ENCODE measurements at places on chromosomes 2 and 18.

- peak; percentile 3 for DNase-seq
These were observed 443.9 kb downstream of the PID1 start for GRCh38 chr2:228827056-228827700.

- DNase-seq = no peak
These were observed 24.1 kb downstream of the GIGYF2 start for GRCh38 chr2:232721261-232721660.

GRCh38 chr2:4515871-4516761 lies 812.7 kb downstream of the DCDC2C start:
- no peak for DNase-seq

DNA sequence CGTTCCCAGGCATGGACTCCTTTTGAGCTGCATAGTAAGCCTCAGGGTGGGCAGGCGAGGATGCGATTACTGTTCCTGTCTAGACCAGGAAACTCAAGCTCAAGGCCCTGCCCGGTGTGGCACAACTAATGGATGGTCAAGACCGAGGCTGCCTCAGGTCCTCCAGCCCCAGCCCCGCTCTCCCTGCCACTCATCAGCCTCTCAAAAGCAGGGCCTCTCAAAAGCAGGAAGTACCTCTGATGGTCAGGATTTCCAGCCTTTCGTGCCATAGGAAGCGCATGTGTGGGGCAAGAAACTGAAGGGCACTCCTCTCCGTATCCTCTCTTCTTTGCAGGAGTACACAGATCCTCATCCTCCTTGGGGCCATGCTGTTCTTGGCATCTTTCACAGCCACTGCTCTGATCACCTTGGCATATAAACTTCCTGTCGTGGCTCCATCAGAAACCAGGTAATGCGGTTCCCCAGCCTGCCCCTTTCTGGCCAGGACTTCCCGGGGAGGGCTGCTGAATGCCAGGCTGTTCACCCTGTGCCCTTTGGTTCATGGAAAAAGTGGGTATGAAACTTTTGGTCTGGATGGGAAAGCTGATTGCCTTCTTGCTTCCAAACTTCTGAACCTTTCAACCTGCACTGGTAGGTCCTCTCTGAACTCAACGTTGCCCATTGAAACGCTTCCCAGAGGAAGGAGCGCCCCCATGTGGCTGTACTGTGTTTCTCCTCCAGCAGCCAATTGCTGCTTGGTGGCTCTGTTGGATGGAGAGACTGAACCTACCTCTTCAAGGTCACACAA lies 82.8 kb upstream of the SEC11C start:
- peak; percentile 77 for DNase-seq

DNA sequence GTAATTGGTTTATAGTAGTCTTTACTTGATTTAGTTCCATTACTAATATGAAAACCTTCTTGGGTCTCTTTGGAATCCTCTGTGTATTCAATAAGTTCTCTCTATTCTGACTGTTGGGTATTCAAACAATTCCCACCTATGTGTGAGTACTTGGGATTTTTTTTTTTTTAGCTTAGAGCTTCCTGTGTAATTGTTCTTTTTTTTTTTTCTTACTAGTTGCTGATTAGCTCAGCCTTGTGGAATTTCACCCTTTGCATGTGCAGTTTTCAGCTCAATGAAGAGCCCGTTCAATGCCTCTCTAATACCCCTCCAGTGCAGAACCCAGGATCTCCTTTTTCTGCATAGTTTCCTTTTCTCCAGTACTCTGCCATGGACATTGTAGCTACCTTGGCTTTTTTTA lies 339.1 kb upstream of the GALNT5 start:
- DNase-seq = no peak

- DNase-seq = no peak
These were observed 34.7 kb downstream of the CYB5A start for GRCh38 chr18:74257083-74257482.

- peak; percentile 77 for DNase-seq
These were observed 7.5 kb downstream of the C2orf49 start for GRCh38 chr2:105344704-105345345.

- DNase-seq = peak; percentile 54
These were observed 90.5 kb downstream of the NDUFA10 start for GRCh38 chr2:239934571-239935171.

GRCh38 chr2:218648088-218648786 lies 11.2 kb downstream of the ZNF142 start:
- peak; percentile 80 for DNase-seq

DNA sequence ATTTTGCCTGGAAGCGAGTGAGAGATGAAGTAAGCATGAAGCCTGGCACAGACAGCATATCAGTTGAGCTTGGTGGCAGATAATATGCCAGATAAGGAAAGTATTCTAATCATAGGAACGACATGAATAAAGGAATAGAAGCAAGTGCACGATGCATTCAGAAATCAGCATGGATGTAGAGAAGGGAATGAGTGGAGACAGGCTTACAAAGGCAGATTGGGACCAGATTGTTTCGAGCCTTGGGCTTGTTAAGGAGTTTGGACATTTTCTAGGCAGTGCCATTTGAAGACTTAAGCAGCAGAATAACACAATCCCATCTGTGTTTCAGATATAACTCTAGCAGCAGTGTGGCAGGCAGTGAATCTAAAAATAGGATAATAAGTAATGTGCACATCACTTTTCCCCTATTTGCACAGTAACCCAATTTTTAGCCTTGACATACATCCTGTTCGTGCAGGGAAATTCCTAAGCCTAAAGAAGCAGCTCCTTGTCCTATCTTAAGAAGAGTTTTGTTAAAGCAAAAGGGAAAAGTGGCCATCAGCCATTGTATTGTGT lies 450.2 kb downstream of the PLCL1 start:
- no peak for DNase-seq

DNA sequence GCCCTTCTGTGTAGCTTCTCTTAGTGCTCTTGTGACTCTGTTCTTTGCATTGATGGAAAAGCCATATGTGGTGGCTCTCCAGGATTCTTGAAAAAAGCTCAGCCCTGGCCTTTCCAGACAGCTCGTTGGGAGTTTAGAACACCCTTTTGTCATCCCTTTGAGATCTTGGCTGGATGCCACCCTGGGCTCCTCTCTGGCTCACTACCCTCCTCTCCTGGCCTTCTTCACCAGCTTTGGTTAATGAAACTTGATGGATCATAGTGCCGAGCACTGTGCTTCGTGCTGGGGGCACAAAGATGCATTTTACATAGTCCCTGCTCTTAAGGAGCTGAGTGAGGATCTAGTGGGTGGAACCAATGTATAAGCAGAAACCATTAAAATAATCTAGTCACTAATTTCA lies 15.6 kb upstream of the FHOD3 start:
- DNase-seq = no peak

GRCh38 chr2:27133195-27133875 lies 1.1 kb downstream of the PREB start:
- DNase-seq = no peak

- peak; percentile 81 for DNase-seq
These were observed 128.5 kb upstream of the RAB12 start for GRCh38 chr18:8480506-8481328.

DNA sequence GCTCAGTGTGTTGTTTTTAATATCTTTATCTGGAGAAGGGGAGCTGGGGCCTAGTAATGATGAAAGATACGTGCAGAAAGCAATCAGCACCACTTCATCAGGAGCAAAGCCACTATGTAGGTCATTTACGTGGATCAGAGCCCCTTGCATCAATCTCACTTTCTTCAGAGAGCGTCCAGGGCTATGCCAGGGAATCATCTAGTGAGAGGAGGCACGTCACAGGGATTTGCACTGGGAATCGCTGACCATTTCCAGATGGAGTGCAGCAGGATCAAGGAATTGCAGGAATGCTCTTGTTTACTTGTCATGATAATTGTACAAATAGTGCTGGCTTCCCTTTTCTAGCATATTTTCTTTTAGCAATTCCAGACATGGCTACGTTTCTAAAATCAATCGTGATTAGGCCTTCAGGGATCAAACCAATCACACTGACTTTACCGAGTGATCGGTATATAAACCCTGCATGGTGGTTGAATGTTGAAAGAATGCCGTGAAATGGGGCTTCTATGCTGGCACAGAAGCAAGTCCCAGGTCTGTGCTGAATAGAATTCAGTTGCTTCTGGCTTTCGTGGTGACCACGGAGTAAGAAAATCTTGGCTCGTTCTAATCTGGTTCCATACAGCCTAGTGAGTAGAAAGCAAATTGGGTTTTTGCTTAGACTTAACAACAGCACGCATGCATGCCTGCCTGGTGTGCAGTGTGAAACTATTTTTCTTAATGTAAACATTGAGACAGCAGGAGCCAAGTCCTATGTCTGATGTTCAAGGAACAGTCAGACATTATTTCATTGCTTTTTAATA lies 122.8 kb downstream of the TMEM200C start:
- no peak for DNase-seq

GRCh38 chr2:81171447-81171846 lies 866.9 kb upstream of the LRRTM1 start:
- DNase-seq = no peak

GRCh38 chr18:77544792-77545191 lies 295.1 kb downstream of the GALR1 start:
- DNase-seq = no peak

DNA sequence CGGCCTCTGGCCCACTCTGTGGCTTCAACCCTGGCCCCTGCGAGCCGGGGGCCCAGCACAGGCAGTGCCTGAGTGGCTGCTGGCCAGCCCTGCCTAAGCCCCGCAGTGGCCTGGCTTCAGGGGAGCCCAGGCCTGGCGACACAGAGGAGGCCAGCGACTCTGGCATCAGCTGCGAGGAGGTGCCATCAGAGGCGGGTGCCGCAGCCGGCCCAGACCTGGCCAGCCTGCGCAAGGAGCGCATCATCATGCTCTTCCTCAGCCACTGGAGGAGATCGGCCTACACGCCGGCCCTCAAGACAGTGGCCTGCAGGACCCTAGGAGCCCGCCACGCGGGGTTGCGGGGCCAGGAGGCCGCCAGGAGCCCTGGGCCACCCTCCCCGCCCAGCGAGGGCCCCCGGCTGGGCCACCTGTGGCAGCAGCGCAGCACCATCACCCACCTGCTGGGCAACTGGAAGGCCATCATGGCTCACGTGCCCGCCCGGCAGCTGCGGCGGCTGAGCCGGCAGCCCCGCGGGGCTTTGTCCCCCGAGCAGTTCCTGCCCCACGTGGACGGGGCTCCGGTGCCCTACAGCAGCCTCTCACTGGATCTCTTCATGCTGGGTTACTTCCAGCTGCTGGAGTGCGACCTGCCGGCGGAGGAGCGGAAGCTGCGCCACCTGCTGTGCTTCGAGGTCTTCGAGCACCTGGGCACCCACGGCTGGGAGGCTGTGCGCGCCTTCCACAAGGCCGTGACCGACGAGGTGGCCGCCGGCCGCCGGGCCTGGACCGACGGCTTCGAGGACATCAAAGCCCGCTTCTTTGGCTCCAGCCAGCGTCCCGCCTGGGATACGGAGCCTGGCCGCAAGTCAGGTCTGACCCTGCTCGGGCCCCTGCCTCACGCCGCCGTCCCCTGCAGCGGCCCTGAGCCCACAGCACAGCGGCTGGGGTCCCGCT lies 7.5 kb upstream of the KLHL30 start:
- no peak for DNase-seq

DNA sequence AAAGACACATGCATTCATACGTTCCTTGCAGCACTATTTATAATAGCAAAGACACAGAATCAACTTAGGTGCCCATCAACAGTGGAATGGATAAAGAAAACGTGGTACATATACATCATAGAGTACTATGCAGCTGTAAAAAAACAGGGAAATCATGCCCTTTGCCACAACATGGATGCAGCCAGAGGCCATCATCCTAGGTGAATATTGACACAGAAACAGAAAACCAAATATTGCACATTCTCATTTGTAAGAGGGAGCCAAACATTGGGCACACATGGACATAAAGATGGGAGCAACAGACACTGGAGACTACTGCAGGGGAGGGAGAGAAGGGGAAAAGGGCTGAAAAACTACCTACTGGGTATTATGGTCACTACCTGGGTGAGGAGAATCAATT lies 73.5 kb downstream of the SESTD1 start:
- DNase-seq = peak; percentile 0

DNA sequence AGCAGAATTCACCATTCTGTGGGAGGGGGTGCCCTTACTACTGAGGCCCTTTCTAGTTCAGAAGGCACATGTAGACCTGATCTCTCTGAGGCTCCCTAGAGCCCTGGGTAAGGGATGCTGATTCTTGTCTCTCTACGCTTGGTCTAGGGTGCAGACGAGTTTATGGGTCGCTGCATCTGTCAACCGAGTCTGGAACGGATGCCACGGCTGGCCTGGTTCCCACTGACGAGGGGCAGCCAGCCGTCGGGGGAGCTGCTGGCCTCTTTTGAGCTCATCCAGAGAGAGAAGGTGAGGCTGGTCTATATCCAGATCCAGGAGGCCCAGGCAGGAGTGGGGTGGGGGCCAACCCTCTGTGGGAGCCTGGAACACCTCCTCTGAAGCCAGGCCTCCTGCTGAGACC lies 147.2 kb downstream of the DYSF start:
- DNase-seq = no peak

DNA sequence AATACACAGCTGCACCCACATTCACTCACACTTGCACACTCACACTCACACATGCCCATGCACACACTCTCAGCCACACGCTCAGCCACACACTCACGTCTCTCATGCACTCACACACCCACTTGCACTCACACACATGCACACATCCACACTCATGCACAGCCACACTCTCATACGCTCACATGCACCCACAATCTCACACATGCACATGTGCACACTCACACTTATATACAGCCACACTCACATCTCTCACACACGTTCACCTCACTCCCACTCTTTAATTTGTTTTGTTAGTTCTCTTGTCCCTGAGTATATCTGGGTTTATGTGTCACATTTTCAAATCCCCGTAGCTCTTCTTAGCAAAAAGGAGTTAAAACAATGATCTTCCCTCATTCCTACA lies 114.9 kb downstream of the LRATD1 start:
- no peak for DNase-seq

GRCh38 chr2:233974530-233975071 lies 57.4 kb downstream of the TRPM8 start:
- DNase-seq = peak; percentile 96

DNA sequence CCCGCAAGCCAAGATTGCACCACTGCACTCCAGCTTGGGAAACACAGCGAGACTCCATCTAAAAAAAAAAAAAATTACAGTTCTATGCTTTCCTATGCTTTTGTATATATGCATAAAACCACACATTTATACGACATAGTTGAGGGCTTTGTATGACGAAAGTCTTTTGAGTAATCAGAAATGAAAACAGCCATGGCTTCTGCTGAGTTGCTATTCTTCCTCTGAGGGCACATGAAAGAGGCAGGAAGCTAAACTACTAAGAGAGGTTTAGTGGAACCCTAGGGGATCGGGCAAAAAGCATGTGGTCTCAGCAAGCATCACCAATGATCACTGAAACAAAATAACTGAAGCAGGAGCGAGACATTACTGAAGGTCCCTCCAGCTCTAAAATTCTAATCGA lies 99.6 kb downstream of the ZAP70 start:
- DNase-seq = no peak

Measured in PC-3 (cell line).